ENCODE measurements at places on chromosomes 12 and 14.

DNA sequence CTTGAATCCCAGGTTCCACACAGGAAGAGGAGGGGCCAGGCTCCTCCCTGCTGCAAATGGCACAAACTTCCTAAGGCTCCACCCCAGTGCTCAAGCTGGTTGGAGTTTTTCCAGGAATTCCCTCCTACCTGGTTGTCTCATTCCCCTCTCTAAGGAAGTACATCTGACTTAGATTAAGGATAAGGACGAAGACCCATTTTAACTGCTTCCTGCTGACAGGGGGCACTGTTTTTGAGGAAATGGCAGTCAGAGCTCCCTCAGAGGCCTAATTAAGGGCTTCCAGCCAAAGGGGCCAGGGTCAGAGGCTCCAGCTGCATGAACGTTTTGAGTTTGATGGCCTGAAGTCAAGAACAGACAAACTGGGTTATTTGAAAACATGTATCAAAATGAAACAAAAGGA, 1084.7 kb downstream of the SLC6A15 start:
- DNase-seq, result no peak

DNA sequence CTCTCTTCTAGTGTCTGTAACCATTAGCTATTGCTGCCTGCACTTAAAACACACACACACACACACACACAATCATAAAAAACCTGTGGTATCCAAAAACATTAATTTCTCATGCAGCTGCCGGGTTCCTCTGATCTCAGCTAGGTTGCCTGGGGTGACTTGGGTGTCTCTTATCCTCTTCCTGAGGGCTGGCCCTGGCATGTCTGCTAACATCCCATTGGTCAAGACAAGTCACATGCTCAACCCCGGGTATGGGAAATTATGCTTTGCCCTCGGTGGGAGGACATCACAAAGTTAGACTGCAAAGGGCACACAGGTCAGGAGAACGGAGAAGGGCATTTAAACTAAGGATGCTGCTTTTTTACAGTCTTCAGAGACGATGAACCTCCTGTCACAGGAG, 55.7 kb downstream of the TRPV4 start:
- DNase-seq, result no peak

DNA sequence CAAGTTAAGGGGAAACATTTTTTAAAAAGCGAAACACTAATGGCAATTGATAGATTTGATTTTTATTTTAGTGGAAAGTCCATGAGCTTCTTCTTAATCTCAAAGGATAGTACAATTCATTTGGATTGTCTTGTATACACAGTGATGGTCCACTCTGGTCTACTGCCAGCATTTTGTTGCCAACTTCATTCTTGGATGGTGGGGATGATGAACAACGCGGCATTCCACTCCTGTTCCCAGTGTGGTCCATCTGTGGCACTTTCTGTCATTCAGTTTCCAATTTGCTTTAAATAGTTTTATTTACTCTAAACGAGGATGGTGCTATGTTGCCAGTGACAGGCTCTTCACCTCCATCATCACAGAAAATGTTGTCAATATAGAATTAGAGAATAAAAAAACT, 40.3 kb upstream of the SLC38A2 start:
- DNase-seq, result no peak

GRCh38 chr12:112381406-112381882, 787 bp downstream of the HECTD4 start:
- no peak for DNase-seq

DNA sequence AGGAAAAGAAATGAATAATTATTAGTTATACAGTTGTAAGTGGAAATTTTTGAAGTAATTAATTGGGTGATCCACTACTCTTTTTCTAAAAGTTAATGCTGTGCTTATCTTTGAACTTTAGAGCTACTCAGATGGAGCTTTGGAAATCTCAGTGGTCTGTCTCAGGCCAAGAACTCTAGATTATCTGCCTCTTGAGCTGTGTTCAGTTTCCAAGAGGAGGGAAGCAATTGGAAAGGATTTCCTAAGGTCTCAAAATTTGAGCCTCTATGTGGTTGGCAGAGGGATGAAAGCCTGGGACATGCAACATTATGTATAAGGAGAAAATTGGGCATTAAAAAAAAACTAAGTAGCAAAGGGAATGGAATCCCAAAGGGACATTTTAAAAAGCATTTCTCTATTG, 334.0 kb upstream of the PRICKLE1 start:
- no peak for DNase-seq

DNA sequence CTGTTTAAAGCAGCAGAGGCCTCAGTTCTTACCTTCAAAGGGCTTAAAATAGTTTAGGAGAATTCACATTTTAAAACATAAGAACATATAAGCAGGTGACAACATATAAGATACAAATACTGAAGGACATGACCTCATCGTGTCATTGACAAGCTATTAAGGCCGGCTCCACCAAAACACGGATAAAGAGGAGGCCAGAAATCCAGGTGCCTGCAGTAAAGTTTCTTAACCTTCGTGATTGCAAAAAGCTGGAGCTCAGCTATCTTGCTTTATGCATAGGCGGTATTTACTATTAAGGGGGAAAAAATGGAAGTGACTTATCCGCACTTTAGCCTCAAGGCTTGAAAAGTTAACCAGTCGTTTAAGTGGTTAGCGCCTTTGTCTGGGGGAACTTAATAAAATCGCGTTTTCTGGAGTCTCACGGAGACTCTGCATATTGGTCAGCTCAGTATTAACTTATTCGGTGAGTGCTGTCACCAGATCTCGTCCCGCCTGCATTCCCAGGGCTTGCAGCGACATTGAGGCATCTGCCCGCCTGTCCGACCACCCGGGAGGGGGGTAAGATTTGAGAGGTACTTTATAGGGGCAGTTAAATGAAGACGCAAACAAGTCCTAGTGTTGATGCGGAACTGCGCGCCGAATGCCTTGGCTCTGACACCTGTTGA, 1.1 kb upstream of the SP1 start:
- DNase-seq, result no peak

DNA sequence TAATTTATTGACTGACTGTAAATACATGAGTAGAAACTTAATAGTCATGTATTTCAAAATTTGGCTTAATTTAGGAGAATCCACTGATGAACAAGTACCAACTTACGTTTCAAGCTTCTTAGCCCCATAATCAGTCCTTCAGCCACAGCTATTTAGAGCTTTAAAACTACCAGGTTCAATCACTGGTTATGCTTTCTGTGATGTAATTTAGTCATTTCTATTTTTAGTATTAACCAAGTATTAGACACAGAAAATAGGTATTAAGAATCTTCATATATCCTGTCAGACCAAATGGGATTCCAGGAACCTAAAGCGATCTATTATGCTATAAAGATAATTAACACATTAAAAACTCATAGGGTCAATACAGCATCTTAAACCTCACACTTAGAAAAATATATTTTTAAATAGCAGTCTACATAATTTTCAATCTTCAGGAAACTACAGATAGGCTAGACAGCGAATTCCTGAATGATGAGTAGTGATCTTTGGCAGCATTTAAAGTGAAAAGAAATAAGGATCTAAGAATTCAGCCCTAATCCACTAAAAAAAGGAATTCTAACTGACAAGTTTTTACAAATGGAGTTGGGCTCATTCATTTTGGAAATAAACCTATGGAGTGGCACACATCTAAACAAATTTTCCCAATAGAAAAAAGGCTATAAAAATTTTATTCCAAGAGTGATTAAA, 51.5 kb downstream of the ZC3H14 start:
- no peak for DNase-seq

- no peak for DNase-seq
Observed at GRCh38 chr14:100525615-100526014, 61.6 kb downstream of the BEGAIN start.

DNA sequence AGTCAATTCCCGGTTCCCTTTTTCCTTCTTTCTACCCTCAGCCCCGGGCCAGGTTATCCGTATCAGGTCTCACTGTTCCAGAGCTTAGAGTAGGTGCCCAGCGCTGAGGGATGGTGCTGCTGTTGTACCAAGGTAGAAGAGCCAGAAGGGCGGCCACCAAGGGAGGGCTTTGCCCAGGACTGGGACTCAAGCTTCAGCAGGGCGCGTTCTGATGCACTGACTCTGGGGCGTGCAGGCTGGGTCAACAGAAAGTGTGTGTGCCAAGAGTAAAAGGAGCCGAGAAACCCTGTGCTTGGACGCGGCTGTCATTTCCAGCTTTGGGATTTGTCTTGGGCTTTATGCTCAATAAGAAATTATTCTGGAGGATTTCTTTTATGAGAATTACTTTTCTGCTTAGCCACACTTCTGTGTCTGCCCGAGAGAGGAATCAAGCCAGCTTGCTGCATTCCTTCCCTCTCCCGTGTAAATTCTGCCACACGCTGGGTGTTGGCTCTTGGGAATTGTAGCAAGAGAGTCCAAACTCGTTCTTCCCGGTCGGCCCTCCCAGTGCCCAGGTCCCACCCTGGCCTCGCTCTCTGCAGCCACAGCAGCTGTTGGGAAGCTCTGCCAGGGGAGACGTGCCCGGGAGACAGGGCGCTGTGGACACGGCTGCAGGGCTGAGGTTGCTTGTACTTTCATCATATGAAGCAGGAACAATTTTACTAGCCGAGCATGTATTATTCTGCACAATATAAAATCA, 98.0 kb downstream of the FBXL14 start:
- no peak for DNase-seq

GRCh38 chr12:25213338-25213737, 18.3 kb downstream of the ETFRF1 start:
- no peak for DNase-seq

- DNase-seq, result no peak
Observed at GRCh38 chr12:12723149-12723680, 6.0 kb downstream of the CDKN1B start.

GRCh38 chr14:78848234-78848820, 678.2 kb downstream of the NRXN3 start:
- no peak for DNase-seq
